ENCODE measurements at places on chromosomes 3 and 15.

GRCh38 chr15:78640527-78641101 is 396 bp downstream of the CHRNB4 start:
- H3K4me3 ChIP-seq = peak overlapping the region; percentile 44
- no peaks in the 10 kb centered on the region for H3K36me3 ChIP-seq
- peaks cover 7% of the 10 kb centered on the region for H3K4me1 ChIP-seq
- DNase-seq = no peak

DNA sequence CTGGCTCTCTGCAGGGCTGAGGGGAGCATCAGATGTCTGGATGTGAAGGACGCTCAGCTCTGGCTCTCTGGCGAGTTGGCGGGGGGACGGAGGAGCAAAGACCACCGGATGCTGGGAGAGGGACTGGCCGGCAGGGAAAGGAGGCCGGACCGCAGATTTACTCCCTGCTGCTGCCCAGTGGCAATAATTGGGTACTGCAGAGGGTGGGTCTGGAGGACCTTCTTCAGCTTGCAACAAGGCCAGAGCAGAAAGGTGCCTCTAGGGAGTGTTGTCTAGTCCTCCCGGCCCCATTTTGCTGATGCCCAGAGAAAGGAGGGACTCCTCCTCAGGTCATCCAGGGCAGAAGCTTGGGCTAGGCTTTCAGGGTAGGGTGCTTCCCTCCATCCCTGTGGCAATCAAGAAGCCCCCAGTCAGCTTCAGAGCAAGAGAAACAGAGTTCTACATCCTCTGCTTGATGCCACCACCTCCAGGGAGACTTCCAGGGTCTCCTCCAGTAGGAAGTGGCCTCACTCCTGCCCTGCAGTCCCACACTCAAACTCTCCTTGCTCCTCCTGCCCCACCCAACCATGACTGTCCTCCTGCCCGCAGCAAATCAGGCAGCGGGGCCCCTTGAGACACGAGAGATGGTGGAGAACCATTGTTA is 20.3 kb upstream of the CSPG4 start:
- H3K4me3 ChIP-seq = no peak overlapping the region
- DNase-seq = peak; percentile 66
- H3K27me3 ChIP-seq = peaks cover 3% of the 10 kb centered on the region

DNA sequence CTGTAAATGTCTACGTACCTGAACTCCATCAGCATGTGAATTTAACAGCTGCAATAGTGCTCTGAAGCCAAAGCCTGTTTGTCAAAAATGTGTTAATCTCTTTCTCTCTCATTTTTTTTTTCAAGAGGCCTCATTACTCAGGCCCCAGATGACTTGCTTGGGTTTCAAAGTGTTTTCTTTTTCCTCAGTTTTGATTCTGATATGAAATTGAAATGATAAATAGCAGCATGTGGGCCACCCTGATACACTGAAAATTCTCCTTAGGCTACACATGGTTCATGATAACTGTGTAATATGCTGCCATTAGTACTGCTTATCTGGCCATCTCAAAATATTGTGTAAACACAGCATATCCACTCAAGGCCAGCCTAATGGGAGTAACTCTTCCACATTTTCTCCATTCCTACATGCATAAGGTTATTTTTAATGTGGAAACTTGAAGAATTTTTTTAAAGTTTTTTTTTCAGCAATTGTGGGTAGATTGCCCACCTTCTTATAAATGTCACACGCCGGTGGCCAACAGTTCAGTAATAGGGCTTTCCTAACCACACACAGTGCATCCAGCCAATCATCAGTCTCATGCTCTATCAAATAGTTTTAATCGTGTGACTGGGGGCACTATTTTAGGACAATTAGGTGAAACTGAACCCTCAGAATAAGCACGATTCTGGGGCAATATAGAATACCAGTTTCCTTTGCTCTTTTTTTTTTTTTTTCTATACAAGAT is 13.1 kb upstream of the DENND4A start:
- no peak overlapping the region for H3K4me3 ChIP-seq
- DNase-seq = no peak
- H3K4me1 ChIP-seq = peaks cover 21% of the 10 kb centered on the region
- H3K27ac ChIP-seq = peak overlapping the region; percentile 43

- H3K27ac ChIP-seq = no peak overlapping the region
- no peaks in the 10 kb centered on the region for H3K36me3 ChIP-seq
- peaks cover 26% of the 10 kb centered on the region for H3K27me3 ChIP-seq
- no peaks in the 10 kb centered on the region for H3K4me1 ChIP-seq
- DNase-seq = no peak
- H3K4me3 ChIP-seq = no peak overlapping the region
Observed at GRCh38 chr15:52746162-52746757, 43.9 kb downstream of the ONECUT1 start.

DNA sequence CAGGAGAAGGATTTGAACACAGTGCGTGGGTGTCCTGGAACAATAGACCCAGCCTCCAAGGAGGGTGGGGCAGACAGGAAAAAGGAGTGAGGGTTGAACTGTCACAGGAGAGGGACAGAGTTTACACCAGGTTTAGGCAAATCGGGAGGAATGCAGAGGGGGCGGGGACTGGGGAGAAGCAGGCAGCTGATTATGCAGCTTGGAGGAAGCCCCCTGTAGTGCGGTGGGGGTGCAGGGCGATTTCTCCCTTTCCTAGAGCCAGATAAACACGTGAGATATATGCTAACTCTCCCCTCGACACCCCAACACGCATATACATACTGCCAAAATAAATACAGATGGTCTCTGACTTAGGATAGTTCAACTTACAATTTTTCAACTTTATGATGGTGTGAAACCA is 108.6 kb upstream of the PRR20G start:
- H3K4me1 ChIP-seq = peaks cover 1% of the 10 kb centered on the region
- no peaks in the 10 kb centered on the region for H3K36me3 ChIP-seq
- H3K27ac ChIP-seq = no peak overlapping the region
- H3K27me3 ChIP-seq = peaks cover 19% of the 10 kb centered on the region

- no peaks in the 10 kb centered on the region for H3K36me3 ChIP-seq
- peaks cover 6% of the 10 kb centered on the region for H3K27me3 ChIP-seq
- peaks cover 3% of the 10 kb centered on the region for H3K4me1 ChIP-seq
- no peak overlapping the region for H3K27ac ChIP-seq
- DNase-seq = no peak
Observed at GRCh38 chr3:129614927-129615363, 8.5 kb upstream of the PLXND1 start.

DNA sequence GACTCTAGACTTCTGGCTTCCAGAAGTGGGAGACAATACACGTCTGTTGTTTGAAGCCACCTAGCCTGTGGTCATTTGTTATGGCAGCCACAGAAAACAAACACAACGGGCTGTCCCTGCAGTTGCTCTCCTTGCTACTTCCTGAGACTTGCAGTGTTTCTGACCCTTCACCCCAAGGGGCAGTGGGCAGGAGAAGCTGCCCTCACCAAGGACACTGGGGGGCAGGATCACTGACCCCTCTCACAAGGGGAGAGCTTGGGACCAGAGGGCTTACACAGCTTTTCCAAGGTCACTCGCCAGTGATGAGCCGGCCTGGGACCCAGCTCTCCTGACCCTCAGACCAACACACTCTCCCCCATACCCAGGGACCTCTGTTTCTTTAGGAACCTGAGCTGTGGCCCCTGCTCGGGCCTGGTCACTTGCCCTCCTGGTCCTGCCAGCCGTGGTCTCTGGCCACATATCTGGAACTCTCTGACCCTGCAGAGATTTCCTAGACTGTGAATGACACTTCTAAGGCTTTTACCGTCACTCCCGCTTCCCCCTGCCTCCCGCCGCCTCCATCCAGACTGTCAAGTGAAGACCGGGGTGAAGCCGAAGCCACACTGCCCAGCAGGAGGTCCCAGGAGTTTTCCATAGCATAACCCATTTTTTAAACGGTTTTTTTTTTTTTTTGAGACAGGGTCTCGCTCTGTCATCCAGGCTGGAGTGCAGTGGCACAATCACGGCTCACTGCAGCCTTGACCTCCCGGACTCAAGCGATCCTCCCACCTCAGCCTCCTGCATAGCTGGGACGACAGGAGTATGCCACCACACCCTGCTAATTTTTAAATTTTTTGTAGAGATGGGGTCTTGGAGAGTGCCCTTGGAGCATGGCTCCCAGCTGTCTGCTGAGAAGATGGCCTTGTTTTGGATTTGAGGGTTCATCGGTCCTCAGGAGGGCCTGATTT is 4.4 kb downstream of the ATP2B2 start:
- no peaks in the 10 kb centered on the region for H3K36me3 ChIP-seq
- no peak overlapping the region for H3K4me3 ChIP-seq
- no peak overlapping the region for H3K27ac ChIP-seq
- DNase-seq = no peak
- no peaks in the 10 kb centered on the region for H3K4me1 ChIP-seq

DNA sequence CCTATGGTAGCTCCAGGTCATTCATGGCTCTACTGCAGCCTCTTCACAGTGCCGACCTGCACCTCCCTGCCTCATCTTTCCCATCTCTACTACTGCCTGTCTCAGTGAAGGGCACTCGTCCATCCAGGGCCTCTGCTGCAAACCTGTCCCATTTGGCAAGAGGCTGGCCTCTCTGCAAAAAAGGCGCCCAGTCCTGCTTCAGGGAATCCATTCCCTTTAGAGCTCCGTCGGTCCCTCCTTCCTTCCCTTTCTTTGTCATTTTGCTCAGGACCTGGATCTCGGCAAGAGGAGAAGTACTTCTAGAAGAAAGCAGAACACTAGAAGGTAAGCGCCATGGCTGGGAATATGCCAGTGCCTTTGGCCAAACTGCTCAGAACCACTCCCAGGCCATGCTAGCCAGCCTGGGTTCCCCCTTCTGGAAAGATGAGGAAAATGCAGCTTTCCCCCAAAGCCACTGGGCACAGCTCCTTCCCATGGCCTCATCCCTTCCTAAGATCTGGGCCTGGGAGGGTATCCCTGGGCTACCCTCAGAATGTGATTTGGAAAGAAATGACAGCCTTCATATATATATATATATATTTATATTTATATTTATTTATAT is 6.4 kb upstream of the ISL2 start:
- no peak overlapping the region for H3K4me3 ChIP-seq
- H3K27ac ChIP-seq = no peak overlapping the region
- H3K4me1 ChIP-seq = peaks cover 4% of the 10 kb centered on the region
- no peak for DNase-seq
- H3K27me3 ChIP-seq = peaks cover 46% of the 10 kb centered on the region

DNA sequence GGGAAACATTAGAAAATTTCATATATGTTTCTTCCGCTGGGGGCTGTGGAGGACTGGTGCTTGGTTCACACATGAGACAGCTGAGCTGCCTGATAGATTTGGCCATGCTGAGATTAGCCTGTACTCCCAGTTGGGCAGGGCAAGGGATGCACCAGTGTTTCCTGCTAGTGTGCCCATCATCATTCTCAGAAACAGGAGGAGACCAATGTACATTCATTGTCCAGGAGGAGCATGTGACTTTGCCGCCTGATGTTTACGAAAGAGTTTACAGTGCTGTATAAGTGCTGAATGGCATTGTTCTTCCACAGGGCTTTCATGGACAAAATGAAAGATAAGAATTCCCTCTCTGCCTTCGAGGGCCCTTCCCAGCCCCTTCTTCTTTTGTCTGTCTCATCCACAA is 311.1 kb upstream of the THBS1 start:
- H3K27me3 ChIP-seq = peaks cover 2% of the 10 kb centered on the region
- no peaks in the 10 kb centered on the region for H3K36me3 ChIP-seq
- no peak overlapping the region for H3K27ac ChIP-seq
- H3K4me3 ChIP-seq = no peak overlapping the region
- no peak for DNase-seq

- H3K27me3 ChIP-seq = peaks cover 4% of the 10 kb centered on the region
- H3K27ac ChIP-seq = no peak overlapping the region
- no peak for DNase-seq
- no peaks in the 10 kb centered on the region for H3K4me1 ChIP-seq
- H3K4me3 ChIP-seq = no peak overlapping the region
- H3K36me3 ChIP-seq = no peaks in the 10 kb centered on the region
Observed at GRCh38 chr3:32910954-32911353, 40.5 kb upstream of the CCR4 start.

- H3K4me3 ChIP-seq = no peak overlapping the region
- peaks cover 19% of the 10 kb centered on the region for H3K36me3 ChIP-seq
- no peak overlapping the region for H3K27ac ChIP-seq
- no peaks in the 10 kb centered on the region for H3K27me3 ChIP-seq
- H3K4me1 ChIP-seq = peaks cover 2% of the 10 kb centered on the region
Observed at GRCh38 chr3:81728766-81729544, 32.5 kb downstream of the GBE1 start.

DNA sequence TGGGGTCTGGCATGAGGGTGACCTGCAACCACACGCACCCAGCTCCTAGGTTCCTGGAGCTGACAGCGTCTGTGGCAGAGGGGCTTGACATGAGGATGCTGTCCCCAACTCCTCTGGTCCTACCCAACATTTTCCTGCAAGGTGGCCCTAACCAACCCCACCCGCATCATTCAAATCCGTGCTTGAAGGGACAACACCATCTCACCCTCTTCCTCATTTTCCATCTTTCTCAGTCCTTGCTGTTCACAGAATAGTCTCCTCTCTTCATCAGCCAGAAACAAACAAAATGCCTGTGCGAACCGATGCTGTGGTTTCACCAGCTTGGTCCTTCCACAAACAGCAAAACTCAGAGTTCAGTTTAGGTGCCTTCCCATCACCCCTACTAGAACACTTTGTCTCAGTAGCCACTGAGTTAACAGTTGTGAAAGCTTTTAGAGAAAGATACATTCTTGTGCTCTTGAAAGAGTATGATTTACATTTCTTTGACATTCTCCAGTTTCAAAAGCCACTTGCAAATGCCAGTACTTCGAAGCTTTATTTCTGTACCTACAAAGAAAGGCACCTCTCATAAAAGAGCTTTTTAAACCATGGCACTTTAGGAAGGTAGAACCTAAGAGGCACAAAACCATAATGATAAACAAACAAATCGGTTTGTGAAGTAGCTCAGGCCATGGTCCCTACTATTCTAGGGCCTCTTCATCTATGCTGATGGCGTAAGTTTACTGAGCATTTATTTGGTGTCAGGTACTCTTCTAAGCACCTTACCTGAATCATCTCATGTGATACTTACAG is 360.1 kb downstream of the SHQ1 start:
- no peak overlapping the region for H3K4me3 ChIP-seq
- no peaks in the 10 kb centered on the region for H3K36me3 ChIP-seq
- H3K27ac ChIP-seq = no peak overlapping the region
- peaks cover 2% of the 10 kb centered on the region for H3K4me1 ChIP-seq
- no peak for DNase-seq
- no peaks in the 10 kb centered on the region for H3K27me3 ChIP-seq

DNA sequence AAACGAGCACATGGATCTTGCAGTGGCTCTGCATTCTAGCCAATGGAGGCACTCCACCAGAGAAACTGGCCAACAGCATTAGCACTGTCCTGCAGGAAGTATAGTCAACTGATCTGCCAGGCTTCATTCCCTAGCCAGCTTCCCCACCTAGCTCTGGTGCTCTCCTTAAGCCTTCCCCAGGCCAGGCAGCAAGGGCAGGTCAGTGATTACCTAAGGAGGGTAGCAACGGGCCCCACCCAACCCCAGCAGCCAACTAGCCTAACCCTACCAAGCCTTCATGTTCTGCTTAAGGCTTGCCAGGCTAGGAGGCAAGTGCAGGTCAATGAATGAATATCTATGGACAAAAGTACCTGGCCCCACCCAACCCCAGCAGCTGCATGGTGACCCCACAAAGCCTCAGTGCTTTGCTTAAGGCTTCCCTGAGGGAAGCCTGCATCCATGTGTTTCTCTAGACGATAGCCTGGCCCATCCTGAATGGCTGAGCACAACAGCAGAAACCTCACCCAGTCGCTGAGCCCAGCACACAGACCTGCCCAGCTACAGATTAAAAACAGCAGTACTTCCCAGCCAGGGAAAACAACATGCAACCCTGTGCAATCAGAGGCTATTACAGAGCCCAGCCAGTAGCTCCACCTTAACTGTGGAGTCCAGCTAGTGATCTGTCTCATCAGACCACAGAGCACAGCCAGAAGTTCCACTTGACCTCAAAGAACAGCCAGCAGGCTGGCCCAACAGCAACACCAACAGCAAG is 28.5 kb downstream of the THBS1 start:
- H3K27me3 ChIP-seq = no peaks in the 10 kb centered on the region
- no peak for DNase-seq
- H3K27ac ChIP-seq = no peak overlapping the region
- H3K4me1 ChIP-seq = peaks cover 6% of the 10 kb centered on the region
